Putamen (tissue), 1 donor: ENCODE measurements at places on chromosomes 6 and 20.

DNA sequence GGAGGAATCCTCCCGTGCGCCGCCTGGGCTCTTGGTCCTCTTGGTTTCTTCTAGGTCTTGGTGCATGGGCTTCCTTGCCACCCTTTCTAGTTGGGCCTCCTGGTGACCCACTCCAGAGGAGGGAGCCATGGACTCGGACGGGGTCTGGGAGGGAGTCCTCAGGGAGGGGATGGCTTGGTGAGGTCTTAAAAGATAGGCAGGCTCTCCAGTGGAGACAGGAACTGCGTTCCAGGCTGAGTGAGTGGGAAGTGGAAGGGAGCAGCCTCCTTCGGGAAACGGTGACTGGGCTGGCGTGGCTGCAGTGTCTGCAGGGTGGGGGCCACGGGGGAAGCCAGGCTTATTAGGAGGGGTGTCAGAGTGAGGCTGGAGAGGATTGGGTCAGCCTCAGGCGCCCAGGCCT, 152.8 kb downstream of the GRM4 start:
- DNase-seq: no peak

DNA sequence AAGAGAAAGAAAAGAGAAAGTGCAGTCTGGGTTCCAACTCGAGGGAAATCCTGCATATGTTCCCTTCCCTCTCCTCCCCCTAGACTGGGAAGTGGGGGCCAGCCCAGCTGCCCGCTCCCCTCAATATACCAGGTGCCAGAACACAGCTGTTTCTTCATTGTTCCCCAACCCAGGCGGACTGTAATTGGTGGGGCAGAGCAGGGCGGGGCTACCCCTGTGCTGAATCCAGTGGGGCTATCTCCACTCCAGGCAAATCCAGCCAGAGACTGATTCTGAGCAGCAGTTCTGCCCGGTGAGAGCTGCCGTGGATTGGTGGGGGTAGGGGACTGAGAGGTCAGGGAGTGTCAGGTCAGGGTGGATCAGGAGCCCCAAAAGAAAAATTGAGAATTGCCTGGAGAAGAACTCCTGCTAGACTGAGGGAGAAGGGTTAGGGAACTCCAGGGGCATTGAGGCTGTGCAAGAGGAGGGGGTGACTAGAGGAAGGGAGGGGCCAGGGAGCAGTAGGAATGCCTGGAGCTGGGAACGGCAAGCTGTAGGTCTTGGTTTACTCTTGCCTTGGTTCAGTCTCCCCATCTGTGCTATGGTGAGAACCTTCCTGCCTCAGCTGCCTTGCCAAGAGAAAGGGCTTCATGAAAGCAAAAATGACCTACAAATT, at the start of gene MYMX:
Gene MYMX (plus strand): TSS at position 250 of the 655 bp plus-strand sequence. CDS start 546 bp downstream, outside the sequence.
- no peak for DNase-seq

DNA sequence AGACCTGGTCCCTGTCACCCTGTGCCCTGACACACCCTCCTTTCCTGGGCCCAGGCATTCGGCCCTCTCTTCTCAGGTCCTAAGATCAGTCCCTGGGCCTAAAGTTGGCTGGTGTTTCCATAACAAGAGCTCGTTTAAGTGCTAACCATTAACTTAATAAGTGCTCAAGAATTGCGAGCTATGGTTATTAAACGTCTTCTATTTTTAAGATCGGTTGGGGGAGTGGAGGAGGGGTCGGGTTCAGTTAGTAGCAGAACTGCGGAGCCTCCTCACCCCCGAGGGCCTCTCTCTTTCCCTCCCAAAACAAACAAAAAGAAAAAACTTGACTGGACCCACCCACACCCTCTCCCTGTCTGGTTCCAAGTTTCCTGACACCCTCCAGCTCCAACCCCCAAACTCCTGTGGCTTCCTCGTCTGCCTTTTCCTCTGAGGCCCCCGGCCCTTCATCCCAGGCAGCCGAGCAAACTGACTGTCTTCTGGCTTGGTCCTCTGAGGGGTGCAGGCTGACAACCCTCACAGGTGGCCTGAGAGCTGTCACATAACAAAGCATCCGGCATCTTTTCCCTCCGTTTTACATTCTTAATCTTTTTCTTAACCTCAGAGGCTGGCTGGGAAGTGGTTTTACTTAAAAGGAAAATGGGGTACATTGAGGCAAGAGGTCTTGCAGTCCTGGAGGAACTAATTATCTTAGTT, 2.0 kb downstream of the STK35 start:
- DNase-seq: no peak

DNA sequence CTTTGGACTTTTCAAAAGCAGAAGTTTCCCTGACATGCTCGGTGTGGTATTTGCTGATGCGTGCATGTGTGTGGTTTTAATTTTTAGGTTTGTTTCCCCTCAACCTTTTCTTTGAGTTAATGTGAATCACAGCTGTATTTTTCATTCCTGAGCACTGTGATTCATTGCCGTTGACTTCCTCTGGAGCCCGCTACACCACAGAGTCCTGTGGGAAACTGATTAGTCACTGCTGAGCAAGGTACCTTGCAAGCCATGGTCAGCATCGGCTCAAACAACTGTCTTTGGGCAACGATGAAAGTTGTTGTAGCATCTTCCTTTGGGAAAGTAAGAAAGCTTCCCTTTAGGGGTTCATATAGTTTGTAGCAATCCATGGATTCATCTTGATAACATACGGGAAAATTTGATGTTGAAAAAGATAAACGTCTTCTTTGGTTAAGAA, 57.5 kb downstream of the RIN2 start:
- DNase-seq: no peak

DNA sequence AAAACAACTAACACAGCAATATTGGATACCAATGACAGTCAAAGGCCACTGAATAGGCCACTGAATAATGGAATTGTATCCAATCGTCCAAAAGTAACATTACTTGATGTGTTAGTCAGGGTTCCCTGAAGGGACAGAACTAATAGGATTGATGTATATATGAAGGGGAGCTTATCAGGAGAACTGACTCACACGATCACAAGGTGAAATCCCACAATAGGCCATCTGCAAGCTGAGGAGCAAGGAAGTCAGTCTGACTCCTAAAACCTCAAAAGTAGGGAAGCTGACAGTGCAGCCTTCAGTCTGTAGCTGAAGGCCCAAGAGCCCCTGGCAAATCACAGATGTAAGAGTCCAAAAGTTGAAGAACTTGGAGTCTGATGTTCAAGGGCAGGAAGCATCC, 571.4 kb downstream of the PRKN start:
- no peak for DNase-seq

GRCh38 chr6:112149236-112149635, 61.8 kb downstream of the FAM229B start:
- DNase-seq: no peak

DNA sequence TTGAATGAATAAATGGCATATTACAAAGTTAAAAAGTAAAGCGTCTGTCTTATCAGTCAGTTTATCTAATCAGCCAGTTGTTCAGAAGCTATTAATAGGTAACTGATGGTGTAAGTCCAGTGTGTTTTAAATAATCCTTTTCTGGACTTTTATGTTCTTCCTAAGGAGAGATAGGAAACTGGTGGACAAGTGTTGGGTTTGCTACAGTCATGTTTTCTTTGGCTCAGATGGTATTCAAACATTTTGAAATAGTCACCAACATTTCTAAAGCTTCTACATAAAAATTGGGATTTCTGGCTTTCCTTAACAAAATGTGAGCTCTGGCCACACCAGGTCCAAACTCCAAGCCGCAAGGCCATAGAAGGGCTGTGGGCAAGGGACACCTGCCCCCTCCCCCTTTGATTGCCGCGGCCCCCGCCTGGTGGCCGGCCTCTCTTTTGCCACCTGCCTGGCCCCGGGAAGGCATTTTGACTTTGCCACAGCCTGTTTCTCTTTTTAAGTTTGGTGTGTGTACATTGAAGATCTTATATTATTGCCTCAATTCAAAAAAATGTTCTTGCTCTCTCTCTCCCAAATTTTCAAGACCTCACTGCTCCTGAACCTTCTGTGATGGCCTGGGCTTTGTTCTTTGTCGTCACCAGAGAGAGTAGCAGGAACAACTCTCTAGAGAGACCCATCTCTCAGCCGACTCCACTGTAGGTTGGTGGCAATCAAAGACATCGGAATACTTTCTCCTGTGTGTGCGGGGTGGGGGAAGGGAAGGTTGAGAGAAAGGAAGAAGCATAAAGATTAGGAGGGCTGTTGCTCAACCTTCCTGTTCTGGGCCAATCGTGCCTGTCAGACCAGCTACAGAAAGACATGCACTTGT, 84.0 kb upstream of the ZNF217 start:
- peak; percentile 46 for DNase-seq

DNA sequence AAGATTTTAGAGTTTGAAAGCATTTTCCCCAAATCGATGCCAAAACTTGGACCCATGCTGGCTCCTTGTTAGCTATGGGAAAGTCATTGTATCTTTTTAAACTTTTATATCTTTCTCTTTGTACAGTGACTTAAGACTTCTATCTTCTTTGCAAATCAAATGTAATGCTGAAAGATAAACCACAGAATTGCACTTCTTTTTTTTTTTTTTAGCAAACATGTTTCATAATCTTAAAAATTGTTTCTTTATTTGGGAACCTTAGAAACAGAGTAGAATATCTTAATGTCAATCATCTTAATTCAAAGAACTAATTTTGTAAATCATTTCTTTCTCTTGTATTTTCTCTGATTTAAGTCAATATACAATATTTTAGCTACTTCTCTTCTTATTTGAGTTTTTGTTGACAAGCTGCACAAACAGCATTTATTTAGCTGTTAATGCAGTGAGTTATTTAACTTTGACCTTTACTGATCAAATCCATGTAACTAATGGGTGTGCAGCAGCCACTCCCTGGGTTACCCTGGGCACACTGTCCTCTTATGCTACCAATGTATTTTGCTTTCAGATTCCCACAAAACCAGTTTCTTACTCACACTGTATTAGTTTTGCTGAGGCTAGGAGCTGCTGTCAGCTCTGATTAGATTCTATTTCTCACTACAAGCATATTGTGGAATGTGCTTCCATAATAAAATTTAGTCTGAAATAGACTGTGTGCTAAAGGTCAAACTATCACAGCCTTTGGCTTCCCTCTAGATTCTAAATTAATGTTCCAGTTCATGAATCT, 279.6 kb downstream of the ADGB start:
- DNase-seq: no peak
